ENCODE measurements at places on chromosomes 7 and 10.

DNA sequence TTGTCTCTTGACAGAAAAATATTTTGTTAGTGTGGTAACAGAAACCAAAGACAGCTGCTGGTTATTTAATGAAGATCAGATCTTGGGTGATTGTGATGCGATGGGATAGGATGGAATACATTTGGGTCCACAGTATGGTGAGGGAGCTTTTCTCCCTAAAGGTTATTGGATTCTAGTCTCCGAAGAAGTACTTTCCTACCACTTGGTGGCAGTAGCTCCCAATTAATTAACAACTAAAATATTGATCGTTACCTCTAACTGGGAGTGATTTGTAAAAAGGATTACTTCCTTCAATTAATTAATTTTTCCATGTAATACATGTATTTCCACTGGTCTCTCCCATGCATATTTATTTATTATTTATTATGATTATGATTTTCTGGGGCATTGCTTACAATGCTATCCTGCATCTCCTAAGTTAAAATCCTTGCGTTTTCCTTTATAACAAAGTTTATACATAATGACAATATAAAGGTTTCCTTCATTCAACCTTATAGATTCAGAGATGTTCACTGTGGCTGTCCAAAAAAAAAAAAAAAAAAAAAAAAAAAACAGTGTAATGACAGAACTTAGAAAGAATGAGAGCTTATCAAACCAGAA, 25.6 kb downstream of the TMEM196 start:
- no peak for DNase-seq

DNA sequence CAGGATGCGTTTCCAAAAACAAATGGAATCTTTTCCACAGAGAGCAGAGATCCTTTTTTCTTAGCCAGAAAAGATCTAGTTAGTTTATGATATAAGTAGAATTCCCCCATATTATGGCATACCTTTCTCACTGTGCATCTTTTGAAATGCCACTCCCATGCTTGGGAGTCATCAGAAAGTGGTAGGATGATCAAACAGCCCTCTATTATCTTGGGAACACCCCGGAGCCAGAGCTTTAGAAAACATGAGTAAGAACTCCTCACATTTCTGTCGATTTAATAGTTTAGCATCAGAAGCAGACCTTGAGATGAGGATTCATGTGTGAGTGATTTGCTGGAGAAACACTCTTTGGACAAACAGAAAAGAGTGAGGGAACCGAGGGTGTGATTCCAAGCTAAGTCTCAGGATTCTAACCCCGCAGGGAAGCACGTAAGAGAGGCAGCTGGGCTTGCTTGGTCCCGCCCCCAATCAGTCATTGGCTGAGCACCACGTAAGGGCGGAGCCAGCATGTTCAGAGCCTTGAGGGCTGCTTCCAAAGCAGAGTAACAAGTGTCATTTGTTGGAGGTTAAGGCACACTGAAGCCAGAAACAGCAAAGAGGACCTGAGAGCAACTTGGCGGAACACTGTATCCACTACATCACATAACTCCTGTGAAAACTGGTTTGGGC, 43.7 kb upstream of the NXPH1 start:
- DNase-seq: no peak

GRCh38 chr7:29229946-29230345, 35.4 kb downstream of the CHN2 start:
- DNase-seq: no peak

- DNase-seq: no peak
These were observed 187.8 kb downstream of the PPP1R17 start for GRCh38 chr7:31874631-31875386.

GRCh38 chr10:79044036-79044632, 24.6 kb upstream of the ZMIZ1 start:
- DNase-seq: no peak

- no peak for DNase-seq
These were observed 159.7 kb downstream of the SGMS1 start for GRCh38 chr10:50464004-50464409.

DNA sequence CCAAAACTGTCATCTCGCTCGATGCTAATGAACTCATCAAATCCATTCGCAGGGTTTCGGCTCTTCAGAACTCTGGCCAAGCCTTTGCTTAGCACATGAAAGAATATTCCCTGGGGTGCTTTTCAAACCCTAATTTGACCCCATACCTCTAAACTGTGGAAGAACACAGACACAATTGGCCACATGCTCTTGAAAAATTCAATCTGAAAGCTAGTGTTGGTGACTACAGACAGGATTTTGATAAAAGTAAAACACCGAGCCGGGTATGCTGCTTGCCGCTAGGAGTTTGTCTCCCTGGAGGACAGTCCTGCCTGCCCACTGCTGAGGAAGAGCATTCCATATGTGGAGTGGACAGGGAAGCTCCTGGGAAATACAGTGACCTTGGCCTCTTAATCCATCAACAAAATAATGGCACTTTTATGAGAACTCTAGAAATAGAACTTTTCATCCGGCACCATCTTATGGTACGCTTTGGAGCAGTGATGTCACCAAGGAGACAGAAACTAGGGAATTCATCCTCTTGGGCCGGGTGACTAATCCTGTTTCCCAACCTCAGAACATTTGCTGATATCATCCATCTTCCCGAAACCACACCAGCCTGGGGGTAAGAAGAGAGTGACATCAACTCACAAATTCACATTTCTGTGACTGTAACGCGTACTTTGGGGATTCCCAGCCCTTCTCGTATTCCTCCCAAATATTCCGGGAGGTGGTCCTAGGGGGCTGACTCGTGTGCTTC, 34.2 kb downstream of the MTURN start:
- no peak for DNase-seq

GRCh38 chr7:151125846-151126481, 39.7 kb downstream of the AGAP3 start:
- no peak for DNase-seq

DNA sequence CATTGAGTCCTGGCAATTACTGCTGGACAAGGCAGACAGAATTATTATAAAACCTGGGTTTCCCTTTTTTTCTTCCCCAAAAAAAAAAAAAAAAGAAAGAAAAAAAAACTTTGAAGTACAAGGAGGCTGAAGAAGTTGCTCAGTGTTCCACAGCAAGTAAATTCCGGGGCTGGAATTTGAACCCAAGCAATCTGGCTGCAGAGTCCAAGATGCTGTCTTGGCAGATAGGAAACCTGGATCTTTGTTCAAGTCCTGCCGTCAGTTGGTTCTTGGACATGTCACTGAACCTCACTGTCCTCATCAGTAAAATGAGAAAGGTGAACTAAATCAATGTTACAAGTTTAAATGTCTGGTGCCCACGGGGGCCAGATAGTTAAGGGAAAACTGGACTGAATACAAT, 35.3 kb downstream of the ARID5B start:
- no peak for DNase-seq

- DNase-seq: no peak
These were observed 69.0 kb upstream of the TNRC18 start for GRCh38 chr7:5492636-5493020.

DNA sequence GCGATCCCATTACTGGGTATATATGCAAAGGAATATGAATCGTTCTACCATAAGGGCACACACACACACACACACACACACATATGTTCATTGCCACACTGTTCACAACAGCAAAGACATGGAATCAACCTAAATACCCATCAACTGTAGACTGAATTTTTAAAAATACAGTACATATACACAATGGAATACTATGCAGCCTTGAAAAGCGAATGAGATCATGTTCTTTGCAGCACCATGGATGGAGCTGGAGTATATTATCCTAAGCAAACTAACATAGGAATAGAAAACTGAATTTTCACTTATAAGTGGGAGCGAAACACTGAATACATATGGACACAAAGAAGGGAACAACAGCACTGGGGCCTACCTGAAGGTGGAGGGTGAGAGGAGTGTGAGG, 72.5 kb downstream of the MARCHF5 start:
- no peak for DNase-seq

DNA sequence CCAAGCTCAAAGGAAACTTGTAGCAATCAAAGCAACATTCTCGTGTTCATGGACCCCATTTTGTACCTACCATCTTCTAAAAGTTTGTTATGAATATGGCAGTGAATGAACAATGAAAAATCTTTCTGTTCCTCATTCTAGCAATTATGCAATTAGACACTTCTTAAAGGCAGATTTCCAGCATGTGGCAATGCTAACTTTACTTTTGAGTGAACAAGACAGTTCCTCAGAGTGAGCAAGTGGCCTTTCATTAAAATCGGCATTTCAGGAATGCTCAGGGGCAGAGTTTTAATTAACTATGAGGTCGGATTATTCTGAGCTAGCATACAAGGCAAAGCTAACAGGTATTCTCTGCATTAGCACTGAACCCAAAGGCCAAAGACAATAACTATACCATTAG, 48.4 kb upstream of the NFE2L3 start:
- DNase-seq: no peak

- DNase-seq: no peak
These were observed 53.2 kb upstream of the PDK4 start for GRCh38 chr7:95649546-95649945.

DNA sequence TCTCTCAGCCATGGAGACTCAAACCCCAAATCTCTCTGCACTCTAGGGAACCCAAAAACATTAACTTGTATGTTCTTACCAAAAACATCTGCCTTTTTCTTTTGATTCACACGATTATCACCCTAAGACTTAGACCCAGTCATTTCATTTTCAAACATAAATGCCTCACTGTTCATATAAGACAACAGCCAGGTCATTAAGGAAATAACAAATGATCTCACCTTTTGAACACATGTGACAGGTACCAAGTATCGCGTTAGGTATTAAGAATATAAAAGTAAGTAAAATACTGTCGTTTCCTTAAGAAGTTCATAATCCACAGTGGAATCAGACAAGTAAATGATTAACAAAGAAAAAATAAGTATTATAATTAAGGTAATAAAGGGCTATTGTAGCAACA, 8.8 kb downstream of the TM9SF3 start:
- DNase-seq: no peak

GRCh38 chr7:125253452-125254190, 324.0 kb upstream of the POT1 start:
- DNase-seq: no peak

DNA sequence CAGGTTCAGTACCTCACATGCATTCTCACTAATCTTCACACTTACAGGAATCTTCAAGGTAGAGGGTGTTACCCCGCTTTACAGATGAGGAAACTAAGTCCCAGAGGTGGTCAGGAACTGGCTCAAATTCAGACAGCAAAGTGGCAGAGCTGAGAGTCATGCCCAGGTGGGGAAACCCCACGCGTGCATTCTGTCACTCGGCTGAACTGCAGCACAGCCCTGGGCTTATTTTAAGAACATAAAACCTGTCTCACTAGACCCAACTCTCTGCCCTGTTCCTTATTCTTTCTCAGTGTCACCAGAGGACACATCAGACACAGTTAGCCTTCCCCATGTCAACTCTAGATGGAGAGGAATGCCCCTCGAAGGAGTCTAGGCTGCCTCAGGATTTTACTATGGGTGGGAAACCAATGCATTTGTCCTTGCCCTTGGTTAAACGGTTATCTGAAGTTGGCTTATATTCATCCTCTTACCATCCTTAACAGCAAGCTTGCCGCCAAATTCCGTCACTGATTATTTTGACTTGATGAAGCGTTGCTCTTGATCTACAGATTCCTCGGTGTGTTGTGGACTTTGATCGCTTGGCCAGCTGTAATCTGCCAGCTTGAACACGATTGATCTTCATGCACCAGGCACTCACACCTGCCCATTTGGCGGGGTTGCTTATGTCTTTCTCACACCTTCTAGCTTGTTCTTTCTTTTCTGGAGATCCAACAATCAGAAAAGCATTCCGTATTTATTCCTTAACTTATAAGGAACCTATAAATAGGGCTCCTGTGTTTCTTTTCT, 627.9 kb downstream of the SDK1 start:
- no peak for DNase-seq

DNA sequence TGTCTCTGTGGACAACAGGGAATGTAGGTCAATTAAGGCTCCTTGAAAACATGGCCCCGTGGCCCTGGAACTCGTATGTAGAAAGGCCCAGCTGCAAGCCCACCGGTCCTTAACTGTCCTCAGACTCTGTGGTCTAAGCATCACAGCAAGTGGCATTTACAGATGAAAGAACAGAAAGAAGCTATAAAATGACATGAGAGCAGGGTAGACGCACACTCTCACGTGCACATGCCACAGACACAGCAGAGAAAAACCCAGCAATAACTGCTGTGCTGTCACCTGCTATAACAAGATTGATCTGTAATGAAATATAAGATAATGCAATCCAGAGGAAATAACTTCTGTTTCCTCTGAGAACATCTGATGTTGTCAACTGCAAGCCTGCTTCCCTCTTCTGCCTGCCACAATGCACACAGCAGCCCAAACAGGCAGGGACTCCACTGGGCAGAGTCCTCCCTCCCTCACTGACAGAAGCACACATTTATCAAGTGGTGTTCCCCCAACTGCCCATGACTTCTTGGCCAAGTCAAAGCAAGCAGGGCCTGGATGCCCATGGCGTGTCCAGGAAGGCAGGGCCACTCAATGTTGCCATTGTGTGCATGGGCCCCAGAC, 63.9 kb downstream of the GFRA1 start:
- DNase-seq: no peak

- no peak for DNase-seq
These were observed 96.5 kb upstream of the CREB5 start for GRCh38 chr7:28315565-28316410.

DNA sequence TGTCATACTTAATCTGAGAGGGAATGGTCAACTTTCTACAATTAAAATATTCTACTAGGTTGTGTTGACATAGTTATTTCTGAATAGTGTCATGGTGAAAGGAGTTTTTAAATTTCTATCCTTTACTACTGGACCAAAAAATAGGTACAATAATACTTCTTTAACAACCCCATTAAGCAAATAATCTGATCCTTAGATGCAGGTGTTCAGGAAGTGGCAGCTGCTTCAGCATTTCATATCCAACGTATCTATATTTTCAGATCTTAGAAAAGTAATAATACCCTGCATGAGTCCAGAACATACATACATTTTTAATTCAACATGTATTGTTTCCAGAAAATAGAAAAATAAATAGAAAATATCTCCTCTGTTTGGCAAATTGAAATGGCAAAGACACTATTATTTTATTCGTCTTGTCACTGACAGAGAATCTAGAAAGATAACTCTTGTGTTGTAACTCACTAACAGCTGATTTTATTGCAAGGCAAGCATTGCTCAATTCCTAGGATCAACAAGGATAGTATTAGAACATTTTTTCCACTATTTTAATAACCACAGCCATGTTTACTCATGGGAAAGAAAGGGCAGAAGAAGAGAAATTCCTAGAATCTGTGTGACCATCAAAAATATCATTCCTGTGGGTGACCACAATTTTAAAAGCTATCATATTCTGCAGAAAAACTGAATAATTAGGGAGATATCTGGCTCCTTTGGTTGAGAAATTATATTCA, 159.3 kb upstream of the CNTNAP2 start:
- DNase-seq: no peak

GRCh38 chr10:99365736-99366135, 36.6 kb downstream of the CNNM1 start:
- no peak for DNase-seq

GRCh38 chr10:76085002-76085816, 653.8 kb downstream of the LRMDA start:
- no peak for DNase-seq

- DNase-seq: no peak
These were observed 736.9 kb downstream of the PARD3 start for GRCh38 chr10:34078017-34078744.
